ENCODE measurements at places on chromosomes 12 and 14.

- DNase-seq = no peak
These were observed 9.1 kb downstream of the CEP170B start for GRCh38 chr14:104874110-104874531.

GRCh38 chr12:49920241-49920914 is 16.7 kb upstream of the FAIM2 start:
- no peak for DNase-seq

DNA sequence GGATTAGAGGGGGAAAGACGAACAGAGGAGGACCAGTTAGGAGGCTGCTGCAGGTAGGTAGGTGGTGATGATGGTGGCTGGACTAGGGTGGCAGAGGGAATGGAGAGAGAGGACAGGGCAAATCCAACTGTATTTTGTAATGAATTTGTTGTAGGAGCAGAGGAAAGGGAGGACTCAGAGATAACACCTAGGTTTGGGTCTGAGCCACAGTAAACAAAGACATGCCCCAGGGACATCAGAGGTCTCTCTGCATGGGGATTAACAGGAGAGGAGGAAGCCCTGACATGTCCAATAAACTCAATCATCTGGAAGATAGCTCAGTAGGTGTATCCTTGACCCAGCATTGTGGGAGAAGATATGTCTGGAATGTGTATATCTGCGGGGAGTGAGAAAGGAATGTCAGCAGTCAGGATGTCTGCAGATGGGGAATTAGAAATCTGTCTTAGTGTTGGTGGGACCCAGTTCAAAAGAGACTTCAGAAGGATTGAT is 4.7 kb upstream of the SLC48A1 start:
- no peak for DNase-seq

DNA sequence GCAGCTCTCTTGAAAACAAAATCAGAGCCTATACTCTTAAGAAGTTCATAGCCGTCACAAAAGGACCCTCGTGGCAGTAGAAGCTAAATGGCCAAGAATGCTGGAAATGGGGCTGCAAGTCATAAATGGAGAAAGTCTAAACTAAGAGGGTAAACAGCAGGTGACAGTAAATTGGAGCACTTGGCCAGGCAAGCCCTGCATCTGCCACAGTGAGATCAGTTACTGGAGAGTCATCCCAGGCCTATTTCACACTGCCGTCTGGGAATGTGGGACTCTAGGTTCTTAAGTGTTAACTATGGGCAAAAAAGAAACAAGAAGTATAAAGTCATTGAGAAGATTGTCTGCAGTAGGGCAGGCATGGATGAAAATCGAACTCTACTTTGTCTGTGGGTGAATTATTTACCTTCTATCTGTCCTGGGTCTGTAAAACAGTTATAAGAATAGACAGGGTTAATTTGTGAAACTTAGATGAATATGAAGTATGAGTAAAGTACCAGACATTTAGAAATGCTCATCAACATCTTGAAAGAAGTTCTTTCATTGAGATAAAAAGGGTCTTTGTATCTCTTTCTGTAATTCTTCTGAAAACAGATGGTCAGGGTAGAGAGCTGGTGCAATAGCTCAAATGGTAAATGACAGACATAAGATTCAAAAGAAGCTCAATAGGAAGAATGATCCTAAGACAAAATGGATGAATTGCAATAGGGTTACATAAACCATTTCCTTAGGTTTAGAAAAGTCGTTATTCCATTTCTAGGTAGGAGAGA is 792.5 kb downstream of the DIO2 start:
- DNase-seq = no peak

- DNase-seq = no peak
These were observed 7.6 kb downstream of the ARHGEF40 start for GRCh38 chr14:21077672-21078071.

- peak; percentile 46 for DNase-seq
These were observed 5.7 kb upstream of the NOS1 start for GRCh38 chr12:117367006-117367638.

- DNase-seq = peak; percentile 9
These were observed 753.1 kb upstream of the TBX3 start for GRCh38 chr12:115437061-115437567.

- DNase-seq = peak; percentile 6
These were observed 729.2 kb downstream of the AACS start for GRCh38 chr12:125794401-125794800.

GRCh38 chr12:23055004-23055403 is 430.0 kb downstream of the ETNK1 start:
- DNase-seq = no peak

GRCh38 chr12:98419795-98420404 is 95.5 kb upstream of the TMPO start:
- no peak for DNase-seq

DNA sequence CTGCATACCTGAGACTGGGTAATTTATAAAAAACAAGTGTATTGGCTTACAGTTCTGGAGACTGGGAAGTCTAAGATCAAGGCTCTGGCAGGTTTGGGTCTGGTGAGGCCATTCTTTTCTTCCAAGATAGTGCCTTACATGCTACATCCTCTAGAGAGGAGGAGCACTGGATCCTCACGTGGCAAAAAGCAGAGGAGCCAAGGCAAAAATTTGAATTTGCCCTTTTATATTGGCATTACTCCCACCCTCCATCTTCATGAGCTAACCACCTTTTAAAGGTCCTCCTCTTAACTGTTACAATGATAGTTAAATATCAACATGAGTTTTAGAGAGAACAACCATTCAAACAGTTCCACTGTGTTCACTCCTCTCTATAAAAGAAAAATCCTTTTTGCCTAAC is 286.3 kb upstream of the SEL1L start:
- no peak for DNase-seq

GRCh38 chr14:33218026-33218425 is 279.3 kb downstream of the NPAS3 start:
- no peak for DNase-seq

DNA sequence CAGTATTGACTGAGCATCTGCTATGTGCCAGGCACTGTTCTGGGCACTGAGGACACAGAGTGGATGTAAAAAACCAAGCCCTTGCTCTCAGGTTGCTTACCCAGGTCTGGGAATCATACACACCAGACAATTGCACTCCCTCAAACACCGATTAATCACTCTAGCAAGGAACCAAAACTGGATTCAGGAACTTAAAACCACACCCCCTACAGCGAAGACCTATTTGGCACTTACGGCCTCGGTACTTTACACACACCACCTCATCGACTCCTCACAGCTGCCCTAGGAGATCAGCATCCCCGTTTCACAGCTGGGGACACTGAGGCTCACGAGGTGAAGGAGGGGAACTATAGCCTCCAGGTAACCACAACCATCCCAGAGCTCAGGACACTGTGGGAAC is 1.6 kb downstream of the GLTP start:
- DNase-seq = no peak

DNA sequence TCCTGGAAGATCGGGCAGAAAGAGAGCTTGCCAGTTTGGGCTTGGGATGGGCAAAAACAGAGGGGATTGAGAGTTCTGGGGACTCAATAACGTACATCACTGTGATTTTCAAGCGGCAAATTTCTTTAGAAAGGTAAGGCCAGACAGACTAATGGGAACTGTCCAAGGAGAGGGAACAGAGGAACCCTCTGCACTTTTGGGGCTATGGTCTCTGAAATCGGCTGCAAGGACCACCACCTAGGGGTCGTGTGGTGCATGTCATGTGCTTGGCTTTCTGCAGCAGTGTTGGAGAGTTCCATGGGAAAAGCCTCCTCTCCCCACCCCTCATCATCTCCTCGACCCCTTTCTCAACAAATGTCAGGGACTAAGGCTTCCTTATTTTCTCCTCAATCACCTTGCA is 79.6 kb downstream of the PPM1A start:
- no peak for DNase-seq

DNA sequence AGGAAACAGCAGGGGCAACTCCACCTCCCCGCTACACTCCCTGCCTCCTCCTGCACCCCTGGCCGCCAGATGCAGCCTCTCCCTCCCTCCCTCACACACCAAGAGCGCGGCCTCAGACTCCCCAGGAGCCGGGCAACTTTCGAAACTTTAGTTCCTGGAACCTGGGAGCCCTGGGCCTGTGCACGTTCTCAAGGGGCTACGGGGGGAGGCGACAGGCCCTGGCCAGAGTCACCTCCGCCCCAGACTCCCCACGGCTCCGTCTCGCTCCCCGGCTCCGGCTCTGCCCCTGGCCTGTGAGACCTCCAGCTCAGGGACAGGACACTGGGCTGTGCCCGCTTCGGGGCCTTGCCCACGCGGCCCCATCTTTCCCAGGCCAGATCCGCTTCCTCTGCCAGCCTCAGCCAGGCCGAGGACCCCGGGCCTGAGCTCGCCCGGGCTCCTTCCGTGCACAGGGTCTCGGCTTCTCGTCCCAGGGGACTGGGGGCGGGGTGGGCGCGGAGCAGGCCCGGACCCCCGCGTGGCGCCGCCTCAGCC is 5.5 kb downstream of the AMN start:
- DNase-seq = no peak

- DNase-seq = no peak
These were observed 81.4 kb downstream of the CRACR2A start for GRCh38 chr12:3671330-3672112.

GRCh38 chr12:12720052-12720451 is 2.9 kb downstream of the CDKN1B start:
- no peak for DNase-seq

DNA sequence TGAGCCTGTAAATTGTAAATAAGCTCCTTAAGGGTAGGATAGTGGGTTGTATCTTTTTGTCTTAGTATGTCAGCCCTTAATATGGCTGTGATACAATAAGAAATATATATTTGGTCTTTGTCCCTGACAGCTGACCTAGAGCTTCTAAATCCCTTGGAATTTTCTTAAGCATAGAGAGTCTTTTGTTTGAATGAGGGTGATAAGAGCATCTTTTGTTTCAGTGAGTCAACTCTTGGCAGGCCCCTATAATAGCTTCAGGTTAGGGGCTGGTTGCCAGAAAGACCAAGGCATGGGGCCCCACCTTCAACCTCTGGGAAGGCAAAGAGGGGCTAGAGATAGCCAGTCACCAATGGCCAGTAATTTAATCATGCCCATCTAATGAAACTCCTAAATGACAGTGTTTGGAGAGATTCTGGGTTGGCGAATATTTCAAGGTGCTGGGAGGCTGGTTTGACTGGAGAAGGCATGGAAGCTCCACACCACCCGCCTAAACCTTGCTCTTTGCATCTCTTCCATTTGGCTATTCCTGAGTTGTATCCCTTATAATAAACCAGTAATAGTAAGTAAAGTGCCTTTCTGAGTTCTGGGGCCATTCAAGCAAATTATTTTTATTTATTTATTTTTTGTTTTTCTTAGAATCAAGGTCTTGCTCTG is 10.5 kb downstream of the PALS1 start:
- DNase-seq = no peak

DNA sequence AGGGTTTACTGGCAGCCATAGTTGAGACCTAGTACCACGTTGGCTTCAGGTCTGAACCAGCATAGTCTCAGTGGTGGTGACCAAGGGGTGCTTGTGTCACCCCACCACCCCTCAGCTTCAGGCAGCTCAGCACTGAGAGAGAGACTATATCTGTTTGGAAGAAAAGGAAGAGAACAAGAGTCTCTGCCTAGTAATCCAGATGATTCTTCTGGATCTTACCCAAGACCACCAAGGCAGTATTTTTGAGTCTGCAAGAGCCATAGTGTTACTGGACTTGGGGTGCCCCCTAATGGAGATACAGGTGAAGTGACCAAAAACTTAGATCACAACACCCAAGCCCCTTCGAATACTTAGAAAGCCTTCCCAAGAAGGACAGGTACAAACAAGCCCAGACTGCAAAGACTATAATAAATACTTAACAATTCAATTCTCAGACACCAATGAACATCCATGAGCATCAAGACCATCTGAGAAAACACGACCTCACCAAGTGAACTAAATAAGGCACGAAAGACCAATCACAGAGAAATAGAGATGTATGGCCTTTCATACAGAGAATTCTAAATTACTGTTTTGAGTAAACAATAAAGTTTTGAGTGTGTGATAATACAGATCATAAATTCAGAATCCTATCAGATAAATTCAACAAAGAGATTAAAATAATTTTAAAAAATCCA is 107.0 kb downstream of the HELB start:
- DNase-seq = peak; percentile 68

- no peak for DNase-seq
These were observed 1.6 kb downstream of the LTA4H start for GRCh38 chr12:96033549-96034389.

- DNase-seq = peak; percentile 31
These were observed 33.6 kb downstream of the PRORP start for GRCh38 chr14:35155962-35156361.

- DNase-seq = peak; percentile 88
These were observed 4.8 kb downstream of the ELK3 start for GRCh38 chr12:96198965-96199364.

- no peak for DNase-seq
These were observed 76.9 kb downstream of the SMOC1 start for GRCh38 chr14:69955855-69956845.

DNA sequence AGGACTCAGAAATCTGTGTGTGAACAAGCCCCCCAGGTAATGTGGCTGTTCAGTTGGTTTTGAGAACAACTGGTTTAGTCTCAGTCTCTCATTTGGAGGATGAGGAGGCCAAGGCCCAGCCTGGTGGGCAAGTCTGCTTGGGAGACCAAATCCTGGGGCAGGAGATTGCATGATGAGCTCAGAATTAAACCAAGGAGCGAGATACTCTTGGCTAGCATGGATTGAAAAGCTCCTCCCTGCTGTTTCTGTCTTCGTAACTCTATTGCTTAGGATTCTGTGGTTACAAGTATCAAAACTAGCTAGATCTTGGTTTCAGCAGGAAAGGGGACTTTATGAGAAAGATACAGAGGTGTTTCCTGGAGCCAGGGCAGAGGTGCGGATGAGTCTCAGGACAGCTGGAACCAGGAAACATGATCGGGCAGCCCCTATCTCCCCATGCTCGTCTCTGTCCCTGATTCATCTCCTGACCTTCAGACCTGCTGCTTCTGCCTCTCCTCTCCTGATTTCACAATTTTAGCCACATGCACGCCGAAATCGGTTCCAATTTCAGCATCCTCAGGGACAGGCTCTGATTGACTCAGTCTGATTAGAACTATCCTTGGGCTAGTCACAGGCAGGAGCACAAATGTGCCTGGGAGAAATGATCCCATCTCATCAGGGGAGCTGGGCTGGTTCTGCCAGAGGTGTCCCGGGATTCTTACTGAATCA is 40.2 kb upstream of the RIN3 start:
- peak; percentile 88 for DNase-seq

DNA sequence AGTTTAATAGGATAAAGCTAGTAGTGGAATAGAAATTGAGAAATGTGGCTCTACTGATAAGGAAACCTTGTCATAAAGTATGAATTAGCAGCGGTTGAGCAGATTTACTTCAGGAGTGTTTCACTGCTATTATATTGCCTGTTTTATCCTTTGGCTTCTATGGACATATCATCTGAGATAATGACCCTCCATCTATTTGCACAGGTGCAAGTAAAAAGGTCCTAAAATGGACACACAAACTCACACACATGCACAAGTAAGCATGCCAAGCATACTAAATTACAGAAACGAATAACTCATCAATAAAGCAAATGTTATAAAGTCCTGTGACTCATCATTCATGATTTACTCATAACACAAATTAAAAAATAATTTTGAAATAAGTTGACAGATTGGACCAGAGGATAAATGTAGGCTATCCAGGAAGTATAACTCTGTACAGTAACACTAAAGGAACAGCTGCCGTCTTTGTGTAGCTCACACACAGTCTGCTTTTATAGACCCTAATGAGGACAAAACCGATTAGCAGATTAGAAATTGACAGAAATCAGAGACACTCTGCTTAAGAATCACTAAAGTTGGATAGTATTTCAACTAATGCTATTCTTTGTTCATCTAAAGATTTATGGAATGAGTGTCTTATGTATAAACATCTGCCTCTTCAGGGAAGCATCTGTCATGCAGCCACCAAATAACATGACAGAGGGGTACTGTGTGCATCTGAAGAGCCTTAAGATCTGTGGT is 73.9 kb downstream of the SYT1 start:
- DNase-seq = no peak

Data from fibroblast of gingiva (primary cell).